ENCODE measurements at places on chromosomes 11 and 22.

GRCh38 chr22:35378621-35379020 lies 2.3 kb upstream of the HMOX1 start:
- DNase-seq: no peak

DNA sequence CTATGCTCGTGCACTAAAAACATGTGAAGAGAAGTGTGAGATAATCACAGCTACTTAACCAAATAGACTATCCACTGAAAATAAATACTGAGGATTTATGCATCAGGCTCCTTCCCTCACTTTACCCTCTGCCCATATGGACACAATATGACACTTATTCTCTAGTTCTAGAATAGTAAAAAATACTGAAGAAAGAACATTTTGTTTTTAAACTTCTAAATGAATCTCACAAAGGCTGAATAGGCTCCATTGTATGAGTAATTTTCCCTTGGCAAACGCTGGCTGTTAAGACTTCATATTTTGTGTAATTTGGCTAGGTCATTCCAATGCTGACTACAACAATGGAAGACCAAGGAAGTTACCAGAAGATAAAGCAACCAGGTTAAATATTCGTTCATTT lies 9.9 kb downstream of the HPS5 start:
- no peak for DNase-seq

DNA sequence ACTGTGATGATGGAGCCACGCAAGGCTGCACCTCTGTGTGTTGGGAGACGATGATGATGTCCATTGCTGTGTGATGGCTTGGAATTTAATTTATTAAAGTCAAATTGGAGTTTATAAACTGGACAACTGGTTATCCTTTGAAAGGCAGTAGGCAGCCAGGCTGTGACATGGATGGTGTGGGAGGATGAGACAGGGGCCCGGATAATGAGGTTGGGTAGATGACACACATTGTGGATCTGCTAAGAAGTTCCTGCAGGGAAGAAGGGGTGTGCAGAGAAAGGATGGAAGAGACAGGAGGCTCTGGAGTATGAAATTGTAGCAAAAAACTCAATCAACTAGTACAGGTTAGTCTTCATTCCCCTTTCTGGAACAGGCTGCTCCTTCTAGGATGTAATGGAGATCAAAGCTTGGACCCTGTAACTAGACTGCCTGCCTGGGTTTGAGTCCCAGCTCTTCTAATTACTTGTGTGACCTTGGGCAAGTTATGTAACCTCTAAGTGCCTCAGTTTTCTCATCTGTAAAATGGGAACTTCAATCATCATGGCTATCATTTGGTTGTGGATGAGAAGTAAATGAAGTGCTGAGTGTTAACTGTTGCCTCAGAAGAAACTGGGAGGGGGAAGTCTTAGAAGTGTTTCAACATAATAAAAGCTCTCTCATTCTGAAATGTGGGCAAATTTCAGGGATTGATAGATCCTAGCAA lies 4.2 kb upstream of the HINFP start:
- DNase-seq: no peak

DNA sequence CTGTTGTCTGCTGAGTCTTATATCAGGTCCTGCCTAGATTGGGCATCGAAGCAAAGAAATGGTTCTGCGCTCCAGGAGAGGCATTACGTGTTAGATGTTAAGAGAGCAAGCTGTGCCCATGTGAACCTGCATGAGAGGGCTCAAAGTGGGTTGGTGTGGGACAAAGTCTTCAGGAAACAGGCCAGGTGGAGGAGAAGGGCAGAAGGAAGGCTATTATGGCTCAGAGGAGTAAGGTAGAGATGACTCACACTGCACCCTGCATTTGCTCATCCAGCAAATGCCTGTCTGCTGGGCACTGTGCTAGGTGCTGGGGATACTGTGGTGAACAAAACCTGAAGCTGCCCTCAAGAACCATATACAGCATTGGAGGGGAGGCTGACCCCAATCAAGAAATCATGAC lies 5.8 kb downstream of the USP35 start:
- no peak for DNase-seq

All from germinal center (tissue), 1 donor.